ENCODE measurements at places on chromosomes 2 and 18.

GRCh38 chr18:79385326-79385707 is 10.4 kb upstream of the NFATC1 start:
- no peak for DNase-seq

DNA sequence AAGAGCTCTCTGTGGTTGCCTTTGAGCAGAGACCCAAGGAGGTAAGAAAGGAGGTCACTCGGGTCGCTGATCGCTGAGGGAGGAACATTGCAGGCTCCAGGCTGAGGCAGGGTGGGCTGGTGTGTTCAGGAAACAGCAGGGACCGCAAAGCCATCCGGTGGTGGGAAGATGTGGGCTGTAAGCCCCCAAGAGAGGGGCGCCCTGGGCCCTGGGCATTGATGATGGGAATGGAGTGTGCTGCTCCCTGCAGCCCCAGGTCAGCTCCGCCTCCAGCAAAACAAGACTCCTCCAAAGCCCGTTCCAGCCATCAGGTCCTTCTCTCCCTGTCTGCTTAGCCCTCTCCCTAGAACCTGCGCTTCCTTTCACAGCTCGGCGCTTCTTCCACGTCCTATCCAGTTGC is 229.7 kb downstream of the KLHL29 start:
- no peak for DNase-seq

DNA sequence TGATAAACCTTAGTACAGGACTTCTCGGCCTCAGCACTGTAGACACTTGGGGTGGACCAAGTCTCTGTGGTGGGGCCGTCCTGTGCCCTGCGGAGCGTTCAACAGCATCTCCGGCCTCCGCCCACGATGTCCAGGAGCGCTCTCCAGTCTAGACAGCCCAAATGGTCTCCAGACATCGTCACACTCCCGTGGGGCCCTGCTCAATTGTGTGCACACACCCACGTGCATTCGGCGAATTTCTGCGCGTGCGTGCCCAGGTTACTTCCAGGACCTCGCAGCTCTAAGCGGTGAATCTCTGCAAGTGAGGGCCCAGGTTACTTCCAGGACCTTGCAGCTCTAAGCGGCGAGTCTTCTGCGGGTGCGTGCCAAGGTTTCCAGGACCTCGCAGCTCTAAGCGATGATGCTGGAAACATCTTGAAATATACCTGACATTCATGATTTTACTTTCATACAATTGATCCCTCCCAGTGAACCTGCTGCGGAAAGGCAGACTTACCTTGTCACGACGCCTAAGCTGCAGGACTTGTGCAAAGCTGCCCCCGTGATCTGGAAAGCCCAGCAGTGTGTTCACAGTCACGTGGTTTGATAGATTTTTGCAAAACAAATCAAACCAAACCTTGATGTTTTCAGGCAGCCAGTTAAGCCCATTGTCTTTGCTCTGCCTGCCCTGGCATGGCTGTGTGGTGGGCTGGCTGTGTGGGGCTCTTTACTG is 16.1 kb upstream of the OTOS start:
- peak; percentile 83 for DNase-seq

DNA sequence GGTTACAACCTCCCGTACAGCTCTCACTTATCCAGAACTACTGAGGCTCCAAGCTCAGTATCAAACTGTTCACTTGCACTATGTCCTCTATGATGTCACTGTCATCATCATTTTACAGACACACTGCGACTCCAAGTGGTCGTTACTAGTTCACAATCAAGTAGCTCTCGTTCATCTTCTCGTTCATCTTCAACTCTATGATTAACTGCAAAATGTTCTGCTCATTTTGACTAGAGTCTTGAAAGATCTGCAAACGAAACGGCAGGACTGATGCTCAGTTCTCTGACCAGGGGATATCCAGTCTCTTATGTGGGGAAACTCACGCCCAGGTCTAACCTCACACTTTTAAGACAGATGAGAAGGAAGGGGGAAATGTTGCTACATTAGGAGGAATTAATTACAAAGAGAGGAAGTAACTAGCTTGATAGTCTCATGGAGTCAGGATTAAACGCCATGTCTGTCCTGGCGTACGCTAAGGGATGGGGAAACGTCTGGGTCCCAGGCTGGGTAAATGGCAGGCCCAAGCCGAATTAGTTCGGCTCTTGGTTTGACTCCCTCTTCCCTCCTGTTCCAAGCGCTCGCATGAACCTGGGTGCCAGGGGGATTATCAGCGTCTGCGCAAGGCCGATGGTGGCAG is 794 bp upstream of the CHCHD5 start:
- DNase-seq: peak; percentile 21

- DNase-seq: no peak
These were observed 326.8 kb downstream of the DYSF start for GRCh38 chr2:71780162-71780561.

All from NCI-H526 (cell line).